ENCODE measurements at places on chromosomes 16 and 17.

DNA sequence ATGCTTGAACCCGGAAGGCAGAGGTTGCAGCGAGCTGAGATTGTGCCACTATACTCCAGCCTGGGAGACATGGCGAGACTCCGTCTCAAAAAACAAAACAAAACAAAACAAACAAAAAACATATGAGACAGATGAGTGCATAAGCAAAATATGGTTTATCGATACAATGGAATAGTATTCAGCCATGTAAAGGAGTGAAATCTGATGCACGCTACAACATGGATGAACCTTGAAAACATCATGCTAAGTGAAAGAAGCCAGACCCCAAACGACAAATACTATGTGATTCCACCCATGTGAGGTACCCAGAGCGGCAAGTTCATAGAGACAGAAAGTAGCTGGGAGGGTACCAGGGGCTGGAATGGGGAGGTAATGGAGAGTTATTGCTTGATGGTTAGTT lies 6.8 kb downstream of the PLCD3 start:
- no peak for DNase-seq

GRCh38 chr17:64384253-64385186 lies 6.1 kb downstream of the PECAM1 start:
- DNase-seq: no peak

DNA sequence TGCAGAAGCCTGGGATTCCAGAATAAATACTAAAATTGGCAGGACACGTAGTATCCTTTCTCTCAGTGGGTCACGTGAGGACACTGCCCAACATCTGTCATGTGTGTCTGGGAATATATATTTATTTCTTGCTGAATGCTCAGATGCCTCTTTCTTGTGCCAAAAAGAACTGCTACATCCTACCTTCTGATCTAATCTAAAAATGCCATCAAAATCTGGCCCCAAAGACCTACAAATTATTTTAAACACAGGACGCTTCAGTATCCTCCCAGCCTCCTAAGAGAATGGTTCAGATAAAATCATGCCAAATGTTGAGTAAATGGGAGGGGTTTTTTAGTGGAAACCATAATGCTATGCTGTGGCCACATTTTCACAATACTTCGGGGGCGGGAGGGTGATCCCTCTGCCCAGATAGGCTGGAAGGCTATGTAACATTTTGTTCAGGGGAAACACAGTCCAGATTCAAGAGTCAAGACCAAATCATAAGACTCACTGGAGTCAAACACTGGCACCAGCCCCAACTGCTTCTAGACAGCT lies 22.9 kb upstream of the CORO6 start:
- DNase-seq: no peak

- no peak for DNase-seq
These were observed 4.6 kb downstream of the TSPOAP1 start for GRCh38 chr17:58324056-58324408.

DNA sequence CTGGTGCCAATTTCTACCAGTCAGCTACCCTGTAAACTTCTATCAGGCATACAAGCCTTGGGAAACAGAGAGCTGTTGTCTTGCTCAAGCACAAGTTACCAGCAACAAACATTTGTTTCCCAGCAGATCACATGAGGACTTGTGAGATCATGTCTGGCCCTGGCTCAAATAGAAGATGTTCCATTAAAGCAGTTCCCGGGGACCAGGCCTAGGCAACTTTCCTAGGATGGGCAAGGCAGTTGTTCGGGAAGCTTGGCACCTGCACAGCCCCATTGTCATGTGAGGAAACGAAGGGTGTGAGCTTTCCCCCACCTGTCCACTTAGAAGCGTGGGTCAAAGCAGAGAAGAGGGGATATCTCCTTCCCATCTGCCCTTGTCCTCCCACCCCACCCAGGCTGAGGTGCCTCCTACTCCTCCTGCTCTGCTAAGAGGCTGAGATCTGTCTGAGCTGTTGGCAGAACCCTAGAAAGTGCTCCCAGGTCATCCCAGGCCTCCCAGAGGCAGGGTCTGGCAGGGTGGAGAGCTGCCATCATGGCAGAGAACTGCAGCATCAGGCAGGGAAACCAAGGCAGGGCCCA lies 11.2 kb upstream of the SLC47A2 start:
- DNase-seq: no peak

Measured in stimulated activated CD4-positive, alpha-beta T cell treated with anti-CD3 and anti-CD28 coated beads, Interleukin-1b, Interleukin-23, amount 100 ng/mL, for 4 hours (primary cell).